ENCODE measurements at places on chromosomes 6 and 20.

GRCh38 chr6:11388983-11389944, 148.3 kb upstream of the TMEM170B start:
- DNase-seq, result no peak

DNA sequence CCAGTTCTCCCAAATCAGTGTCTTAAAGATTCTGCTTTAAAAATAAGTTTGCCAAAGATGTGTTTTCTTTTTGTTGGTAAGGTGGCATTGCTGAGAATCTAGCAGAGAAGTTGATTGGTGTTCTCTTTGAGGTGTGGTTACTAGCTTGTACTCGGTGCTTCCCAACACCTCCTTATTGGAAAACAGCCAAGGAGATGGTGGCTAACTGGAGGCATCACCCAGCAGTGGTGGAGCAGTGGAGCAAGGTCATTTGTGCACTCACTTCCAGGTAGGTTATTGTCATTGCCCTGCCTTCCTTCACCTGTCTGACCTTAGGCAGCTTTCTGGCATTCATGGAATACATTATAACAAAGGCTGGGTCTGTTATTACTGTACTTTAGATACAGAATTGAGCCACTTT, 26.7 kb downstream of the RALGAPB start:
- no peak for DNase-seq

DNA sequence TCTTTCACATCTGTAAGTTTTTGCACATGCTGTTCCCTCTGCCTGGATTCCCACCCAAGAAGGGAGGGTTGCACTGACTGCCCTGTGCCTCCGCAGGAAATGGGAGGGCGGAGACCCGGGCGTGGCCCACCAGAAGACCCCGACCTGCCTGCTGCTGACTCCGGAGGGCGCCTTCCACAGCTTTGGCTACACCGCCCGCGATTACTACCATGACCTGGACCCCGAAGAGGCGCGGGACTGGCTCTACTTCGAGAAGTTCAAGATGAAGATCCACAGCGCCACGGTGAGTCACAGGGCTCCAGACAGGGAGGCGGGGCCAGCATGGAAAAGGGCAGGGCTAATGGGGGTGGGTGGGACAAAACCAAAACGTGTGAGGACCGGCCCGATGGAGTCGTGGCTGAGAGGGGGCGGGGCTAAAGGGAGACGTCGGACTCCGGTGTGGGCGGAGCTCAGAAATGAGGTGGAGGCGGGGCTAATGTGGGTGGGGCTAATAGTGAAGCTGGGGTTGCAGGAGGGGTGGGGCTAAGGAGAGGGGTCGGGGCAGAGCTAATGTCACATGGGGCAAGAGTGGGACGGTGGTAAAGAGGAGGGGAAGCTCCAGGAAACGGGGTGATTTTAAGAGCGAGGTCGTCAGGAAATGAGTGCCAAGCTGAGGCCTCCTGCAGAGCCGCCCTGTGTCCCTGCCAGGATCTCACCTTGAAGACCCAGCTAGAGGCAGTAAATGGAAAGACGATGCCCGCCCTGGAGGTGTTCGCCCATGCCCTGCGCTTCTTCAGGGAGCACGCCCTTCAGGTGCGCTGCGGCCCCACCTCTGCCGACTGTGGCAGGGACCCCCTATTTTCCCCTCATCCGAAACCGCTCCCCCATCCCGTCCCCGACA, 12.6 kb downstream of the HSPA12B start:
- DNase-seq, result peak; percentile 83

GRCh38 chr6:1770968-1771723, 161.4 kb downstream of the FOXC1 start:
- peak; percentile 70 for DNase-seq

DNA sequence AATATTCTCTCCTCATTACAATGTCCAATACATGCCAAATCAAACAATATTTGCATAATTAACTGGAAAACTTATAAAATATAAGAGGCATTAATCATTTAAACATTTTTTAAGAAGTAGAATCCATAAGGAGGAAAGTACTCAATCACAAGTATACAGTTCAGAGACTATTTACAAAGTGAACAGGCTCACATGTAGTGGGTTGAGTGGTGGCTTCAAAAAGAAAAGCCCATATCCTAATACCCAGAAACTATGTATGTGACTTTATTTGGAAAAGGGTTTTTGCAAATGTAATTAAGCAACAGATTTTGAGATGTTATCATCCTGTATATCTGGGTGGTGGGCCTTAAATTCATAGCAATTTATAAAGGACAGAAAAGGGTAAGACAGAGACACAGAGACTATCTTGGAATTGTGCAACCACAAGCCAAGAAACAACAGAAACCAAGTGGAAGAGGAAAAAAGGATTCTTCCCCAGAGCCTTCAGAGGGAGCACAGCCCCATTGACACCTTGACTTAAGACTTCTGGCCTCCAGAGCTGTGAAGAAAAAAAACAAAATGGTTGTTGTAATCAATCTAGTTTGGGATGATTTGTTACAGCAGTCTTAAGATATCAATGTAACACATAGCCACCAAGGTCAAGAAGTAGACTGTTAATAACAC, 32.7 kb upstream of the CRISP1 start:
- no peak for DNase-seq

All from NCI-H1105 (cell line).